ENCODE measurements at places on chromosomes 1 and 21.
A peak's percentile ranks its signal among the peaks of the same experiment; 100 is the strongest.

DNA sequence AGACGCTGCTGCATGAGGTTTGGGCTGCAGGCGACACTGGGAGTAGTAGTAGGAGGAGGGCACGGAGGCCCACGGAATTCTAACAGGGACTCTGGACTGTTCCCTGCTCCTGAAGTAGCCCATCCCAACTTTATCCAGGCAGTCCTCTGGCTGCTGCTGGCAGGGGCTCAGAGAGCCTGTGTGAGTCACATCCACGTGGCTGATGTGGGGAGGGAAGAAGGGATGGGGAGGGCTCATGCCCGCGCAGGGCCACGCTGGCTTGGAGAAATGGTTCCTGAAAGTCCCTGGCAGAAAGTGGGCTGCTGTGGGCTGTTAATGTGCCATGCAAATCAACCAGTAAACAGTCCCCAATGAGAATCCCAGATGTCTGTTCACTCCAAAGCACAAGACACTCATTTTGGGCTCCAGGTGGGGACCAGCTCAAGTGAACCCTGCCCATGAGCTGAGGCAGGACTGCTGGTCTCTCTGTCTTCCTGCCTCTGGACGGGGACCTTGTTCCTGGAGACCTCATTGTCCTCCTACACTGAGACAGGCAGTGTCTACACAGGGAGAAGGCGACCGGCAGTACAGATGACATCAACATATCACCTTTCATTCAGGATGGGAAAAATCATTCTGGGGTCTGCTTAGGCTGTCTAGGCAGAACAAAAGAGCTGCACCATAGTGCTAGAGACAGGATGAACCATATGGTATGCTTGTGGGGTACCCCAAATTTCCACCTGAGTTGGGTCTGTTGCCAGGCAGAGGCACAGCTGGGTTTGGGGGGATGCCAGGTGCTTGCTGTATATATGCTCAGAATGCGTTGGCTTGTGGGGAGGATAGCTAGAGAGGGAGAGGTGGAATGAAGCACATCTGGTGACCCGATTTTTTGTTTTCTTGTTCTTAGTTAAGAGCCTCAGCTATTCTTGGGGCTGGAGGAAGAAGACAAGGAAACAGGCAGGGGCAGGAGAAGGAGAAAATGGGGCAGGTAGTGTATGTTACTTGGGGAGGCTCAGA is 57.9 kb upstream of the FMOD start:
- DNase-seq = peak; percentile 82

DNA sequence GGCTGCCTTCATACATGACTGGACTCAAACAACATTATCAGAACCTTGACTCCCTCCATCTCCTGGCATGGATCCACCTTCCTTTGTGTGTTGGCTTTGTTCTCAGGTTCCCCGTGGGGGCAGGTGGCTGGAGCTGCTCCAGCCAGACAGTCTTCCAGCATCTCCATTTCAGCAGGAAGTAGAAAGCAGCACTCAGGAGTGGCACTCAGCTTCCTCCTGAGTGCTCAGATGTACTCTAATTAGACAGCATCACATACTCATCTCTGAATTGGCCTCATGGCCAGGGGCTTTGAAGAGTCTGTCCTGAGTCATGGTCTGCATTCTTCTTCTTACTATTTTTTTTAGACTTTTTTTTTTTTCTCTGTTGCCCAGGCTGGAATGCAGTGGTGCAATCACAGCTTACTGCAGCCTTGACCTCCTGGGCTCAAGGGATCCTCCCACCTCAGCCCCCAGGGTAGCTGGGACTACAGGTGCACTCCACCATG is 27.9 kb downstream of the OVAAL start:
- DNase-seq = peak; percentile 40

DNA sequence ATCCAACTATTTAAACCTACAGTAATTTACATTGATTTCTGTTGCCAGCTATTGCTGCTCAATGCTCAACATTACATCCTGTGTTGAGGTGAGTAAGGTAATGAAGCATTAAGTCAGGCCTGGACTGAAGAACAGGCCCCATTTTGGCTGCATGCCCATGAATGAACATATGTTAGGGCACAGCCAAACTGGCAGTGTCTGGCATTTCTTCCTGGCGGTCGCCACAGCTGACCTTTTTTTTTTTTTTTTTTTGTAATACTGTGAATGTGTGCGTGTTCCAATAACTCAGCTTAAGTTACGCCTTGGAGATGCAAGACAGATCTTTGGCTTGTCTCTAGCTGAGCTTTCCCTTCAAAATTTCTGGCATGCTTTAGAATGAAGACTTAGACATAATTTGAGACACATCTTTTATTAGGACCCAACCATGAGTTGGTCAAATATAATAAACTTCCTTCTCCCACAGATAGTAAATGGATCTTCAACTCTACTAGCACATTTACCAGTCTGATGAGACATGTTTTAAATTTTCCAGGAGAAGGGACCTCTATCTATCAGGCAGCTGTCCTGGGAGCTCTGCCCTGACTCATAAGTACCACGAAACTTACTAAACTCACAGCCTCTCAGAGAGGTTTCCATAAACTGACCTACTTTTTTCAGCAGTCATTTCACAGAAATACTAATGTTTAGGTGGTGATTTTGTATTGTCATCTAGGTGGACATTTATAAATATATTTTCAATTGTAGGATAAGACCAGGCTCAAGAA is 341.1 kb upstream of the RUNX1 start:
- no peak for DNase-seq

GRCh38 chr1:63101336-63101735 is 221.0 kb upstream of the FOXD3 start:
- no peak for DNase-seq

- no peak for DNase-seq
Measured at GRCh38 chr1:42117214-42117613, 36.0 kb upstream of the GUCA2B start.

- DNase-seq = no peak
Measured at GRCh38 chr1:105894006-105894405, 1162.5 kb upstream of the PRMT6 start.

- DNase-seq = peak; percentile 16
Measured at GRCh38 chr1:164137273-164137925, 421.6 kb upstream of the PBX1 start.

DNA sequence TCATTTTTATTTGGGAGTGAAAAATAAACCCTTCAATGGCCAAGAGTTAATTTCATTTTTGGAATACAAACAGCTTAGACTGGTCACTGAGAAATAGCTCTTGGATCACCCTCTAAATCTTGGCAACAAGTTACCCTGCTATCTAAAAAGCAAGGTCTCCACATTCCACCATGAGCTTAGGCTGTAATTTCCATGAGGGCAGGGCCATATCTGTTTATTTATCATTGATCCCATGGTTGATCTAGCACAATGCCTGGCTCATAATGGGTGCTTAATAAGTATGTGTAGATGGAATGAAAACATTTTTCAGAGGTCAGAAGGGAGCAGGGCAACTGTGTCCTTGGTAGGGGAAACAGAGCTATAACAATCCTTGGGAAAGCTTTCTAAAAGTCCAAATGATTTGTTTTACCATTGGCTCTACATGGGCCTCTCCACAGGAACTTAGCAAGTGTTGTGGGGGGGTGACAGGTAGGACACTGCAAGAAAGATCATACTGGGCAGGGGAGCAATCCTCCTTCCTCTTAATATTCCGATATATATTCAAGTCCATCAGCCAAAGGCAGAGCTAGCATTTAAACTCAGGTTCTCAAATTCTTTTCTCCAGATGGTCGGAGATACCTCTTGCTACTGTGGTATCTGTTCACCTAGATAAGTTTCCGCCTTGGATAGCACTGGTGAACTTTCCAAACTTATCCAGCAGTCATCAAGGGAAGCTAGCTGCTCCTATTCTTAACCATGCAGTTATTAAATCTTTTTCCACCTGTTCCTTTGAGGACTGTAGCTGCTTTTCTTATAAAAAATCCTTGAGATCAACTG is 53.1 kb upstream of the PTCH2 start:
- no peak for DNase-seq

- no peak for DNase-seq
Measured at GRCh38 chr1:201877877-201878401, 10.8 kb upstream of the SHISA4 start.

DNA sequence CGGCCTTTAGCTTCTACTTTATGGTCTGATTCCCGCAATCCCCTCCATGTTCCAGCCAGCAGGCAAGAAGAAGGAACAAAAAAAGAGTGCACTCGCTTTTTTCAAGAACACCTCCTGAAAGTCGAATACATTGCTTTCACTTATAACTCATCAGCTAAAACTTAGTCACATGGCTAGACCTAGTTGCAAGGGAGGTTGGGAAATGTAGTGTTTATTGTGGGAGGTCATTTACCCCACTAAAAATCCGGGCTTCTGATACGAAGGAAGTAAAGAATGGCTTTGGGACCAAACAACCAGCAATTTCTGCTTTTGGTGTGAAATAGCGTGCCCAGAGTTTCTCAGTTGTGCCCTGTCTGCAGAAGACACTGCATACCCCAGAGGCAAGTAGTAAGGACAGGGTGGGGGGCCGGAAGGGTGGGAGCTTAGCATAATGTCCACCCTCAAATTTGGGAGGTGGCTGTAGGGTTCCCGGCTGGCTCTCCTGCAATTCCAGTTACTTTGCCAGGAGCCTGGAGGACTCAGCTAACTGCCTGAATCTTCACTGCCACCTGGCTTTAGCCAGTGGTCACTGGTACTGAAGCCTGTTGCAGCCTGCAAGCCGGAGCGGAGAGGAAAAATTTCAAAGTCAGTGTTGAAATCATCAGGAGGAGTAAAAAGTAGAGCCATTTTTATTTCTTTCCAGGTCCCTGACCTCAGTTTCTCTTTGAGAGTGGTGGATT is 57.7 kb upstream of the F3 start:
- DNase-seq = no peak

DNA sequence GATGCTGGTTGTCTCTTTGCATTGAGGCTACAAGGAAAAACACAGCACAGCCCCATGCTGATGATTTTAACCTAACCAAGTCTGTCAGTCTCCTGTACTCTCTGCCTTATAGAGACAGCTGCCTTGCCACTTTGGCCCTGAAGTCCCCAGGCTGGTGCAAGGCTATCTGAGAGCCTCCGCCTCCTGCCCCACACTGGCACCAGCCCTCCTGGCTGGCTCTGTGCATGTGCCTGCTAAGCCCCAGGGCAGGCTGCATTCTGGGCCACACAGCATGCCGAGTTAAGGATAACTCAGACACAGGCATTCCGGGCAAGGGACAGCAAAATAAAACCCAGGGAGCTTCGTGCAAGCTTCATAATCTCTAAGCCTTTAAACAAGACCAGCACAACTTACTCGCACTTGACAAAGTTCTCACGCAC is 910 bp downstream of the RUNX1 start:
- no peak for DNase-seq

DNA sequence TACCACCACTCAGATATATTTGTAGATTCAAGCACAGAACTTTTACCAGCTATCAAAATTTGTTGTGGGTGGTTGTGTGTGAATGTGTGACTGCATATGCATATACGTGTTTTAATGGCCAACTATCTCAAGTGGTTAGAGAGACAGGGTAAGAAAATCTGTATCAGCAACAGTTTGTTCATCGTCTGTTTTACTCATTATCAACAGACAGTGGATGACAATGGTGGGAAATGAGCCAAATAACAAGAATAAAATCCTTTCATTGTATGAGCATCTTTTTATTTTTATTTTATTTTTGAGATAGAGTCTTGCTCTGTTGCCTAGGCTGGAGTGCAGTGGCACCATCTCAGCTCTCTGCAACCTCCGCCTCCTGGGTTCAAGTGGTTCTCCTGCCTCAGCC is 22.7 kb upstream of the DYNLT5 start:
- DNase-seq = no peak

- DNase-seq = no peak
Measured at GRCh38 chr1:89190017-89190416, 8.7 kb downstream of the GBP4 start.

- no peak for DNase-seq
Measured at GRCh38 chr1:185663771-185664296, 70.4 kb upstream of the HMCN1 start.

- DNase-seq = no peak
Measured at GRCh38 chr1:7531562-7532340, 239.3 kb upstream of the VAMP3 start.

- no peak for DNase-seq
Measured at GRCh38 chr1:175206687-175207086, 14.1 kb upstream of the KIAA0040 start.

- no peak for DNase-seq
Measured at GRCh38 chr1:114208106-114208505, 54.4 kb upstream of the SYT6 start.

- no peak for DNase-seq
Measured at GRCh38 chr1:161915051-161915503, 108.6 kb downstream of the OLFML2B start.

GRCh38 chr1:168607872-168608428 is 31.5 kb downstream of the XCL1 start:
- no peak for DNase-seq

DNA sequence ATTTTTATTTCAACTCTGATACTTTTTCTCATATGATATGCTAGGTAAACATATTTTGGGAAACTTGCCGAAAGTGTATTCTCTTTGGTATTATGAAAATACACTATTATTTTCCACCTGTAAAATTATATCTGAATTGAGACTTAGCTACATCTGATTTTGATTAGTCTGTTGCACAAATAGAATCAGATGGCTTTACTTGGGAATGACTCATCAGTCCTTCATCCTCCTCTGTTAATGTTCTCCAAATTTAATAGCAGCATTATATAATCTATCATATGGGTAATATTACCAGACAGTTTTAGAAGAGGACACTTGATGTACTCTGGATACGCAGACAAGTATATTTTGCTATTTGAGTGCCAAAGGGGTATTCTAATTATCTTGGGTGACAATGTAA is 245.3 kb downstream of the CTH start:
- DNase-seq = no peak

- DNase-seq = no peak
Measured at GRCh38 chr1:112105557-112105956, 116.1 kb upstream of the KCND3 start.

DNA sequence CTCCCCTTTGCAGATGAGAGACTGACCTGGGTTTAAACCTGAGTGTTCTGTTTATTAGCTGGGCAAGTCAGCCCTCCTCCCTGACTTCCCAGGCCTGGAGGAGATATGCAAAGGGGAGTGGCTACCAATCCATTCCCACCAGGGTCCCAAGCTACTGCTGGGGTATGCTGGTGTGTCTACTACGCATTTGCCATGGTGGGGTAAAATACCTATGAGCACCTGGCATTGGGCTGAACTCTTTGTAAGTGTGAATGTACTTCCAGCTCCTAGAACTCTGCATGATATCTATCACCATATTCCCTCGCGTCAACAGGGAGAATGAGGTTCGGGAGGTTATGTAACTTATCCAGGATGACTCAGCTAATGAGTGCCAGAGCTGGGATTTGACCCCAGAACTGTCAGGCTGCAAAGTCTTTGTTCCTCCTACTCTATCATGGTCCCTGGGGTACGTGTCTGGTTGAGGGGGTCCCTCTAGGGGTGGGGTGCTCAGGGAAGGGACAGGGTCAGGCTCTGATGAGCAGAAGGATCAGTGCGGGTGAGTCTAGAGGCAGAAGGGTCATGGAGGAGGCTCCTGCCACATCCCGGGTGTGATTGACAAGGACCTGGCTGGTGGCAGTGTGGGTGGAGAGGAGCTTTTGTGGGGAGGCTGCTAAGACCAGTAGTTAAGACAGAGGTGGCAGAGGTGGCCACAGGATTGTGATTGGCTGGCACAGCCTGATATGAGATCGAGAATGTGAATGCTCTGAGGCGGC is 16.7 kb downstream of the AMPD2 start:
- peak; percentile 24 for DNase-seq

- no peak for DNase-seq
Measured at GRCh38 chr1:24177161-24177560, 9.9 kb downstream of the IFNLR1 start.

Measured in mucosa of descending colon (tissue), 3 donors.